ENCODE measurements at places on chromosomes 1 and 21.
A peak's percentile ranks its signal among the peaks of the same experiment; 100 is the strongest.

GRCh38 chr1:228101994-228102790 lies 933 bp downstream of the C1orf35 start:
- DNase-seq: no peak

- DNase-seq: no peak
These were observed 38.7 kb downstream of the ALPL start for GRCh38 chr1:21547876-21548275.

DNA sequence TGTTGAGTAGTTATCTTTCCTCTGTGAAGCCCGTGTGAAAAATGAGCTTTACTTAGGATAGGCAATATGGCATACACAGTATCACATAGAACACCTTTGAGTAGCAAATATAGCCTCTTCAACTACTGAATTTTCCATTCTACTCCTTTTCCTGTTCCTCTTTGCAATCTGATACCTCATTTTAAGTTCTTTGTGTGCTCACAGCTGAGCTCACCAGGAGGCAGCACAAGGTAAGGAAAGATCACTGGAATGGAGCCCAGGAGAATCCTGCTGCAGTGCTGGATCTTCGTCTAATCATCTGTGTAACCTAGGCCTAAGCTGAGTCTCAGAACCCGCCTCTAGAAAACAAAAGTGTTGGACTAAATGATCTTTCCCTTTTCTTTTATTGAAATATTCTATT lies 171.0 kb downstream of the LRRC40 start:
- DNase-seq: no peak

- DNase-seq: no peak
These were observed 6.7 kb upstream of the IRF2BP2 start for GRCh38 chr1:234616644-234617043.

DNA sequence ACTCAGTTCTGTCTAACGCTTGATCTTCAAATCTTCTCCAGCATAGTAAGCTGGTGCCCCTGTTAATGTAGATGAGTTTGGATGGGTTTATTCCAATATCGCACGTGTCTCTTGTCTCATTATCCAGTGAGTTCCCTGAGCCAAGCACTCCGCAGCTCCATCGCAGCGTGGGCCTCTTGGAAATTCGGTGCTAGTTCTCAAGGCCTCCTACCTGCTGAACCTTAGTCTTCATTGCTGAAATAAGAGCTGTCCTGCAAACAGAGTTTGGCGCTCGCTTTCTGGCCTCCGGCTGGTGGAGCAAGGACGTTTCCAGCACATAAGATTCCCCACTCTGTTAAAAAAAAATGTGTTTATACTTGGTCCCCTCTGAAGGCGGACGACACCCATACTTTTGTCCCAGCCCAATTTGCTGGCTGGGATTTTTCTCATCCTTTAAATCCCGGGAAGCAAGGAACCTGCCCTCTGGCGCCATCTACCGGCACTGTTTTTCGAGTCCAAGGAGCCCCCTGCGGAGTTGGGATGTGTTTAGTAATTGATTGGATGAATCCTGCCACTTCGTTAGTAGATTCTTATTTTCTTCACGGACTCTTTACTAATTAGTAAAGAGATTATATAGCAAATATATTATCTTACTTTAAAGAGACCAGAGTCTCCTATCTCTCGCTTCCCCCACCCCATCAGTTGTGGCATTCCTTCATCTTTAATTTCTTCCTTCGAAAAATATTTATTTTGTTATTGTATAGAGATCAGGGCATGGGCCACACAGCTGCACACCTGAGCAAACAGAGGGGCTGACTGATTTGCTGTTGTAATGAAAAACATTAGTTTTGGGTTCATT lies 14.7 kb downstream of the JUN start:
- DNase-seq: peak; percentile 25

- DNase-seq: no peak
These were observed 37.8 kb downstream of the FRRS1 start for GRCh38 chr1:99728494-99729235.

DNA sequence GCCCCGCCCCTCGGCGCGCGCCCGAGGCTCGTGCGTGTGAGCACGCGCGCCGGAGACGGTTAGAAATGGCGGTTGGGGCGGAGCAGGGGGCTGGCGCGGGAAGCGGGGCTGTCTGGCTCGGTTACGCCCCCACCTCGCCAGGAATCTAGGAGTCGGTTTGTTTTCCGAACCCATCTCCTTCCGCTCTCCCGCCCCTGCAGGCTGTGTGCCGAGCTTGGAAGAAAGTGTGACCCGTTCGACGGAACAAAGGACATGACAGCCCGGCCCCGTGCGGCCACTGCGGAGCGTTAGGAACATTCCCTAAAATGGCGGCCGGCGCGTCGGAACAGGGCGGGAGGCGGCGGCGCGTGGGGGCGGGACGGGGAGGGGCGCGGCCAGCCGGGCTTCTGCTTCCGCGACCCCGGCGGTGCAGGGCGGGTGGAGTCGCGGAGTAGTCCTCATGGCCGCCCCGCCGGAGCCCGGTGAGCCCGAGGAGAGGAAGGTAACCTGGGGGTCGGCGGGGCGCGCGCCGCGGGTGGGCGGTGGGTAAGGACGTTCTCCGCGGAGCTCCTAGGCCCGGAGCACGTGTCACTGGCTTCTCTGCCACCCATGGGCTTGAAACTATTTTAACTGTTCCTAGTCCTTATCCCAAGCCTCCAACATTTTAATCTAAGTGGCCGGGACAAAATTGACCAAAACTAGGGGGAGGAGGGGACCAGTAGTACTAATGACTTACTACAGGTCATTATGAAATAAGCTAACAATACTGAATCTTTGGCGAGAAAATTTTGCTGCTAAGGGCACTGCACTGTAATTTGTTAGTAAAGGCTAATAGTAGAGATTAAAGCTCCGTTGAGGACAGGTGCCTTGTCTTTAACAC lies at the start of gene COX20:
Gene COX20 (plus strand): TSS at position 383 of the 859 bp plus-strand sequence. CDS start 57 bp downstream, at position 440.
- DNase-seq: peak; percentile 72

DNA sequence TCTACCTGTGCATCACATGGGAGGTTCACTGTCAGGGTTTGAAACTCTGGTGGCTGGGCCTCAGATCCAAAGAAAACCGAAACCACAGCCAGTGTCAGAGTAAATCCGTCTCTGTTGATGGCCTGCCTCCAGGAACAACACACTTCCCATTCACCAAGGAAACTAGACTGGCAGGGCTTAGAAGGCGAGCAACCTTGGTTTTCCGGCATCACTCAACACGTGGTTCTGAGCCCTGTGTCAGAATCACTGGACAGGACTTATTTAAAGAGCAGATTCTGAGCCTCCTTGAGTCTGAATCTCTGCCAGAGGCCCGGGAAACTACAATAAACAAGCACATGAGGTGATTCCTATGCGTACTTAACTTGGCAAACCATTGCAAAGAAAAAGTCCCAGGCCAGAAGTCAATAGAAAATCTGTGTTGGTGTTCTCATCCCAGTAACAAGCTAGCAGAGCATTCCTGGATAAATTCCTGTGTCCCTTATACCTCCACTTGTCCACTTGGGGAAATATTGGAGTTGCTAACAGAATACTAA lies 70.0 kb downstream of the KCTD3 start:
- DNase-seq: no peak

GRCh38 chr1:238129677-238130076 lies 239.0 kb upstream of the ZP4 start:
- no peak for DNase-seq

DNA sequence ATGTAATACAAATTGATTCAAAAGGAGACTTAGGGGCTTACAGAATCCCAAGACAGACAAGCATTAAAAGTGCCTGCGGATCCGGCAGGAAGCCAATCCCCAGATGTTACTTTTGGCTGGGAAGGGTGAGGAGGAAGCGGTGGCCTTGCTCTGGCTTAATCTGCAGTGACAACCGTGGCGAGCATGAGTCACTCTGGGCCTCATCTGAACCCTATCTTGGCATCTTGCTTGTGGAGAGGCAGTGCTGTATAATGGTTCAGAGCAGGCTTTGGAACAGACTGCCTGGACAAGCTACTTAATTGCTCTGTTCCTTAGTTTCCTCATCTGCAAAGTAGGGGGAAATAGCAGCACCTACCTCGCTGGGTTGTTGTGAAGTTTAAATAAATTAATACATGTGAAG lies 74.1 kb downstream of the XCL2 start:
- no peak for DNase-seq

- no peak for DNase-seq
These were observed 9.4 kb downstream of the HYI start for GRCh38 chr1:43444151-43444828.

DNA sequence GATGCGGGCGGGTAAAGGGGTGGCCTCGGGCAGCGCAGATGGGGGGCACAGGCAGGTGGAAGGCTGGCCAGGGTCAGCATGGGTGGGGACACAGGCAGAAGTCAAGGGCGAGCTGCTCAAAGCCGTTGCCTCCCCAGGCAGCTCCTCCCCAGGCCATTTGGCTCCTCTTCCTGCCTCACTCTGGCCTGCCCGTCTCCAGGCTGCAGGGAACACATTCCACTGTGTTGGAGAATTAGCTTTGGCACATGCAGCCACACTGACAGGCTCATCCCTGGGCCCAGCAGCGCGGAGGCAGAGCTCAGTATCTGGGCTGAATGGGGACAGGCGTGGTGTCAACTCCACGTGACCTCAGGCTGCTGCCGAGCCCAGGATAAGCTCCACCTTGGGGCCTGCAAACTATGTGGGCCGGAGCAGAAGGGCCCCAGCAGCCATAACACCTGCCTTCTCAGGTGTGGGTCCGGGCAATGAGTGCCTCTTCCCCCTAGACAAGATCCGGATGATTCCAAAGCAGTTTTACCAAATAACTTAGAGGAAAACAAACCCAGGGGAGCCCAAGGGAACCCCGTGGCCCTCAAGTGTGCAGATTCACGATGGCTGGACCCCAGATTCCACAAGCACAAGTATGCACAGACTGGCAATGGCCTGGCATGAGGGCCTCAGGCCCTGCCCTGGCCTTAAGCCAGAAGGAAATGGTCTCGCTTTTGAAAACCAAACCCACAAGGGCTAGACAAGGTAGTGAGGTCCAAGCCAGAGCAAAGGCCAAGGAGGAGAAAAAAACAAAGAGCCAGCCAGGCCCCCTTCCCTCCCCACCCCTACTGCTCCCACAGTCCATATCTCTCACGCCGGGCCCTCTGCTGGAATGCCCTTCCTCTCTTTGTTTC lies 40.2 kb downstream of the HSPG2 start:
- no peak for DNase-seq

- DNase-seq: no peak
These were observed 130.1 kb downstream of the TGFB2 start for GRCh38 chr1:218475275-218475674.

- DNase-seq: no peak
These were observed 131.2 kb upstream of the SPATA6 start for GRCh38 chr1:48603222-48603621.

DNA sequence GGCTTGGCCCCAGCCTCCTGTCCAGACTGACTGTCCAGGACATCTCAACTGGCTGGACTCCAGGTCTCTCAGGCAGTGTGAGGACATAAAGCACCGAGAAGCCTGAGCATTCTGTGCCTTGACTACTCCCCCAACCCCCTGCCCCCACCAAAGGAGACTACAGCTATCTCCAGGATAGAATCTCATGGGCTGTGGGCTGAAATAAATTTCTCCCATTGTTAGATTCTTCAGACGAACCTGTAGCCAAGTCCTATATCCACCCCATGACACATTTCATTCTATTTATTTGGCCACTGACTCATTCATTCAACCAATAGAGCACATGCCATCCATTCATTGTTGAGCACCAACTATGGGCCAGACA lies 11.4 kb downstream of the VWA5B1 start:
- DNase-seq: no peak

- no peak for DNase-seq
These were observed 51.7 kb downstream of the ABCA4 start for GRCh38 chr1:94068999-94069918.
